Inflammatory macrophage treated with lipopolysaccharide for 1 hour (primary cell): ENCODE measurements at places on chromosomes 1 and 21.

GRCh38 chr1:206672844-206673758 lies 11.6 kb upstream of the MAPKAPK2 start:
- peak; percentile 82 for DNase-seq

DNA sequence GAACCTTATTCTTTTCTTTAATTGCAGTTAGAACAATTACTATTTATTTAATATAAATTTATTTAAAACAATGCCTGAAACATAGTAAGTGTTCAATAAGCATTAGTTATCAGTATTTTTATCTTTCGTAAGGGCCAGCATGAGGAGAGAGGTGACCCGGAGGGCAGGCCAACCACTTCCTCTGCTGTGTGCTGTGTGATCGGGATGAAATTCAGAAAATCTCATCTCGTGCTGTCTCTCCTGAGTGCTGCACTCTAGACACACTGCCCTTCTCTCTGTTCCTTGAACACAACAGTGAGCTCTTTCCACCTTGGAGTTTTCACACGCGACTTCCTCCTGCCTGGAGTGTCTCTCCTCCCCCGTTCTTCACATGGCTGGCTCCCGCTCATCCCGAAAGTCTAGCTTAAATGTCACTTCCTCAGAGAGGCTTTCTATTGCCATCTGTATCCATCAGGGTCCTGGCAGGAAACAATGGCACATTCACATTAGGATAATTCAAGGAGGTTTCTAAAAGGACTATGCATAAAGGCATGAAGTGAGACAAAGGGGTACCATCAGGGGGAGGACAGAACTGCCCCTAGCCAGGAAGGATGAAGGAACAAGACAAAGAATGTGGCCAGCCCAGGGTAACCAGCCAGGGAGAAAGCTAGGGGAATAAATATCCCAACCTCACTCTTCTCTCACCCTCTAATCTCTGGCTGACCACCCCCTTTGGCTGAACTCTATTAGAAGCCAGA lies 142.6 kb upstream of the GJB5 start:
- DNase-seq: no peak

DNA sequence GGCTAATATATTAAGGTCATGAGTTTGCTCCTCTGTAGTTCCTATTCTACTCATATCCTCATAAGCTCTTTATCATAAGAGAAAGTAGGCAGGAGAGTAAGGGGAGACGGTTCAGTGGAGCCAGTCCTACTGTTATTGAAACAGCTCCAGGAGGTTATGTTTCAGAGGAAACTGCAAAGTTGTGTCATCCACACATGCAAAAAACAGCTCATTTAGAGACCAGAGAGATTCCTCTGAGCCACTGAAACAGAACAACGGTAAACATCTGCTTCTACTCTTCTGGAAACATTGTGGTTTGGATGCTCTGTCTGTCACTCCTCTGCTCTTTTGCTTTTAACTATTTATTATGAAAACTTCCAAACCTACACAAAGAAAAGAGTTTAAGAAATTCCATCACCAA lies 66.3 kb upstream of the PPP2R5A start:
- no peak for DNase-seq

DNA sequence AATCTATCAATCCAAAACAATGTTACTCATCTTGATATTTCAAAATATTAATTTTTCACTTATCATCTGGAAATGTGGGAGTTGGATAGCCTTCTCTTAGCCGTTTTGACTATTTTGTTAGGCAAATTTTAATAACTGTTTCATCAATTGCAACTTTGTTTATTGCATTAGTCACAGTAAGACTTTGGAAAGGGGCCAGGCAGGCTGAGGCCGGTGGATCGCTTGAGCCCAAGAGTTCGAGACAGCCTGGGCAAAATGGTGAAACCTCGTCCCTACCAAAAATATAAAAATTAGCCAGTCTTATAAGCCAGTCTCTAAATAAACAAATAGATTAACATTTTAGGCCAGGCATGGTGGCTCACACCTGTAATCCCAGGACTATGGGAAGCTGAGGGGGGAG lies 113.0 kb upstream of the NR5A2 start:
- DNase-seq: no peak

GRCh38 chr1:53508991-53509666 lies 49.9 kb downstream of the DMRTB1 start:
- peak; percentile 12 for DNase-seq

DNA sequence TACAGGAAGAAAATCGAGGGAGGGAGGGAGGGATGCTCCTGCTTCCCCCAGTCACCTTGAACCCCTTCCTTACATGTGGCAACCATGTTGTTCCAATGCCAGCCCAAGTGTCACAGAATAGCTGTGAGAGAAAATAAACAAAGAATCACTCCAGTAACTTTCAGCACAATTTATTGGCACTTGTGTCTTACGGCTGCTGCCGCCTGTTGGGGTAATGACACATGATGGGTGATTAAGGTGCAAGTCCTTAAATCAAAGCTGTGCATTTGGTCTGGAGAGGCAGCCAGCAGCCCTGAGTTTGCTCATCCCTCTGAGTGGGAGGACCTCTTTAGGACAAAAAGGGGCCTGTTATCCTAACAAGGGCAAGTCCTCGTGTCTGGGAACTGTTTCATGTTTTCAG lies 377.7 kb downstream of the PCP4 start:
- no peak for DNase-seq

DNA sequence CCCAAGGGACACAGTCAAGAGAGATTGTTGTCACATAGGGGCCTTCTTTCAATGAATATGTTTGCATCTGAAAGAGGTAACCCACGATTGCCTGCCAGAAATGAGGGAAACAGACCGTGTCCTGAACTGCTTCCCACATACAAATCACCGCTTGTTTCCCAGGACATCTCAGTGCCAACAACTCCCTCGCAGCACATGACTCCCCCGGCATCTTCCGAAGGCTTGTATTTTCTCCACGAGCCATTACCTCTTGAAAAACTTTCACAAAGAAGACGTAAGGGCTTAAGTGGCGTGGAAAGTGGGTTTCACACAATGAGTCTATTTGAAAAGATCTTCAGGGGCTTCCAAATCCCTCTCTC lies 31.6 kb upstream of the PDE9A start:
- DNase-seq: no peak

DNA sequence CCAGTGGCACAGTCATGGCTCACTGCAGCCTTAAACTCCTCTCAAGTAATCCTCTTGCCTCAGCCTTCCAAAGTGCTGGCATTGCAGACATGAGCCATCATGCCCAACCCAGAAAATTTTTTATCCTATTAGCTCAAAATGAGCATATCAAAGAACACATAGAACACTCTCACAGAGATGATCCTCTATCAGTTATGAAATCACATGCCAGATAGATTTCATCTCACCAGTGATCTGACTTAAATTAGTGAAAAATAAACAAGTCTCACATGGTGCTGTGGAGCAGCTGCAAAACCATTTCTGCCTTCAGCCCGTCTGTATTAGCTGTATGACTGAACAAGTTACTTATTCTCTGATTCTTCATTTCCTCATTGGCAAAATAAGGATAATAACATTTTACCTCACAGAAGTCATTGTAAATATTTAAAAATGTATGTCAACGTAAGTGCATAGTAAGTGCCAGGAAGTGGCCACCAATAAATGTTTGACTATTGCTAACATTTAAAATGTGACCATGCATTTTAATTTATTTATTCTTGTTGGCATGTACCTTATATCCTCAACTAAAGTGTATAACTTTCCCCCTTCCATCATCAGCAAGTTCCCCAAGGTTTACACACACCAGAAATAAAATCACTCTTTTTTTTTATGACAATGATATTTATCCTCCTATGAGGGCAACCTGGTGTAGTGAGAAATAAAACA lies 29.0 kb upstream of the SLC19A2 start:
- DNase-seq: no peak

- no peak for DNase-seq
Observed at GRCh38 chr1:201245082-201245481, 38.2 kb upstream of the PKP1 start.

DNA sequence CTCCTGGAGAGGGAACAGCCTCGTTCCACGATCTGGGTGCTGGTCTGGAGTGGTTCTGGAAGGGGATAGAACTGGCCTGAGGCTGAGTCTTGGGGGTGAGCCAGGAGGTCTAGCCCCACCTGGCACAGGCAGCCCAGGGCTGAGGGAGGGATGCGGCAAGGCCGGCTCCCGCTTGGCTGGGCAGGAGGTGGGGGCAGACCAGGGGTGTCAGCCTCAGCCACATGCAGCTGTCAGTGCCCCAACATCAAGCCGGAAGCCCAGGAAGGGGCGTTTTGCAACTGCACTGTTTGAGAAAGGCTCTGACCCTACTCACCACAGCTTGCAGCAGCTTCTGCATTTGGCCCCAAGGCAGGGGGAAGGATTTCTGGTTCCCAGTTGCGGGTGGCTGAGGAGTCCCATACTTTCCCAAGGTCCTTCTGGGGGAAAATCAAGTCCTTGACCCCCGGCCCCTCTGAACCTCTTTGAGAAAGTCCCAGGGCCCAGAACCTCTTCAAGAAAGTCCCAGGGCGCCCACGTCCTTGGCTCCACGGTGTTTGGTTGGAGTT lies 2.0 kb downstream of the EFHD2 start:
- DNase-seq: peak; percentile 98

- DNase-seq: no peak
Observed at GRCh38 chr1:43582162-43582566, 51.5 kb downstream of the PTPRF start.

GRCh38 chr1:159817276-159818041 lies 9.2 kb upstream of the SLAMF8 start:
- no peak for DNase-seq

- DNase-seq: peak; percentile 68
Observed at GRCh38 chr1:204453141-204453772, 41.3 kb downstream of the PIK3C2B start.

DNA sequence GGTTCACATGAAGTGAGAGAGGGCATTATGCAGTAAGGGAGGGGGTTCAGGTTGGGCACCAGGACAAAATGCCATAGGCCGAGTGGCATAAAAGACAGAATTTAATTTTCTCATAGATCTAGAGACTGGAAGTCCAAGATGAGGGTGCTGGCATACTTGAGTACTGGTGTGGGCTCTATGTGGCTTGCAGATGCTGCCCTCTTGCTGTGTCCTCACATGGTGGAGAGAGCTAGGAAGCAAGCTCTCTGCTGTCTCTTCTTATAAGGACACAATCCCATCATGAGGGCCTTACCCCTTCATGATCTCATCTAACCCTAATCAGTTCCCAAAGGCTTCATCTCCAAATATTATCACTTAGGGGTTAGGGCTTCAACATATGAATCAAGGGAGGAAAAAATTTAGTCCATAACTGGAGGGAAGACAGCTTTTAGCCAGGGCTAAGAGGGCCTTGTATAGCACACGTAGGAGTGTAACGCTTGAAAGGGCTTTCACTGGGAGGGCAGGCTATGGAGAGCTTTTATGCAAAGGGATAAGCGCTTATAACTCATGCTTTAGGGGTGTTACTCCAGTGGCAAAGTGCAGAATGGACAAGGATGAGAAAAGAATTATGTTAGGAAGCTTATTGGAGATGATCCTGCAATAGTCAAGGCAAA lies 64.5 kb downstream of the PLPPR5 start:
- DNase-seq: no peak

- DNase-seq: no peak
Observed at GRCh38 chr1:10450156-10450814, 454 bp downstream of the CORT start.

DNA sequence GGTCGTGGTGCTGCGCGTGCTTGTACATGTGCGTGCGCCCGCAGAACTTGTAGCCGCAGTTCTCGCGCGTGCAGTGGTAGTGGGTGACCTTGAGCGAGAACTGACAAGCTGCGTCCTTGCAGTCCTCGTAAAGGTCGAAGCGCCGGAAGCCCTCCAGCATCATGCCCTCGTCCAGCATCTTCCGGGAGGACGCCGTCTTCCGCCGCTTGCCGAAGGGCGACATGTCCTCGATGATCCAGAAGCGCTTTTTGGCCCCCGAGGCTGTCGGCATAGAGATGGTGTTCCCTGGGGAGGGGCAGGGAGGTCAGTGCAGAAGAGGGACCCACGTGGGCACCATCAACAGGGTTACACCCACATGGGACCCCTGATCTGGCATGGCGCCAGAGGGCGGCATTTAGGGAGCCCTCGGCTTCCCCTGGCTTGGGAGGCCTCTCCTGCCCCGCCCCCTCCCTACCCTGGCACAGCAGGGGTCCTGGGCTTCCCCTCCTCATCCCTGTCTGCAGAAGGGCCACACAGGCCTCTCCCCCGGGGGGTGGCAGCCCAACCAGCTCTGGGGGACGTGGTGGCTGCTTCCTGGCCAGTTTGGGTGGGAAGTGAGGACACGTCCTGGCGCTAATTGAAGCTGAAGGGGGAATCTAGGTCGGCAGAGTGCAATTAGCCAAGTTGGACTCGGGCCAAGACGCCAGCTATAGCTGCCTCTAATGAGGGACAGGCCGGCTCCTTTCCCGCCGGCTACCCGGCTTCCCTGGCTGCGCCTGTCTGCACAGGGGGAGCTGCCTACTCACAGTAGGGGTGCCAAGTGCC lies 156.5 kb downstream of the CASZ1 start:
- no peak for DNase-seq

GRCh38 chr1:211603191-211603701 lies 24.3 kb upstream of the SLC30A1 start:
- DNase-seq: no peak

GRCh38 chr1:60692031-60692430 lies 390.3 kb upstream of the NFIA start:
- DNase-seq: no peak

GRCh38 chr1:201259476-201260235 lies 23.6 kb upstream of the PKP1 start:
- DNase-seq: no peak

DNA sequence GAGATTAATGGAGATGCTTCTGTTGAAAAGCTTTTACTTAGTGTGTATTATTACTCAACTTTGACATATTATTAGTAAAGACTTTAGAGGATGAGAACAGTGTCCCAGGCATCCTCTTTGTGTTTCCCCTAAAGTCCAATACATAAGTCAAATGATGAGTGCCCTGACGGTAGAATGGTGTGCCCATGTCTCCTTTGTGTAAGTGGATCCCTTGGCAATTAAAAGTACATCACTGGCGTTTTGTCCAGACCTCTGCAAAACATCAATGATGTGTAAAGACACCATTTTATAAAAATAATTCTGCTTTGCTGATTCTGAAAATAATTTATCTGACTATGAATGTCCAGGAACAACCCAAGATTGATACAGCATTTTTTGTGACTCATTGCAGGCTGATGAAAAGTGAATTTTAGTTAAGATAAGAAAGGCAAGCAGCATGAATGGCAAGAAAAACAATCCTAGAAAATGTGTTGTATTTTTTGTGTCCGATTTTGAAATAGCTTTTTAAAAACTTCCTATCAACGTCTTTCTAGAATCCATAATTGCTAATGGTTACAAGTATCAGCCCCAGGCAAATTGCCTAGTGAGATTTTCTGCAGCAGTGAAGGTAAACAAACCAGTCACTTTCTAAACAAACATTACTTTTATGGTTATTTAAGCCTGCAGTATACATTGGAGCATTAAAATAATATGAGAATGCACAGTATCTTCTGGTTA lies 251.5 kb downstream of the PTPRC start:
- no peak for DNase-seq

GRCh38 chr1:211684791-211685190 lies 9.4 kb upstream of the NEK2 start:
- DNase-seq: no peak

GRCh38 chr1:108041360-108042142 lies 76.6 kb upstream of the VAV3 start:
- DNase-seq: peak; percentile 63
